ENCODE measurements at places on chromosomes 6 and 20. TPM values are rescaled to one million over a fixed set of nuclear protein-coding genes. Genes with fewer than 3 reads are reported as not detected.

DNA sequence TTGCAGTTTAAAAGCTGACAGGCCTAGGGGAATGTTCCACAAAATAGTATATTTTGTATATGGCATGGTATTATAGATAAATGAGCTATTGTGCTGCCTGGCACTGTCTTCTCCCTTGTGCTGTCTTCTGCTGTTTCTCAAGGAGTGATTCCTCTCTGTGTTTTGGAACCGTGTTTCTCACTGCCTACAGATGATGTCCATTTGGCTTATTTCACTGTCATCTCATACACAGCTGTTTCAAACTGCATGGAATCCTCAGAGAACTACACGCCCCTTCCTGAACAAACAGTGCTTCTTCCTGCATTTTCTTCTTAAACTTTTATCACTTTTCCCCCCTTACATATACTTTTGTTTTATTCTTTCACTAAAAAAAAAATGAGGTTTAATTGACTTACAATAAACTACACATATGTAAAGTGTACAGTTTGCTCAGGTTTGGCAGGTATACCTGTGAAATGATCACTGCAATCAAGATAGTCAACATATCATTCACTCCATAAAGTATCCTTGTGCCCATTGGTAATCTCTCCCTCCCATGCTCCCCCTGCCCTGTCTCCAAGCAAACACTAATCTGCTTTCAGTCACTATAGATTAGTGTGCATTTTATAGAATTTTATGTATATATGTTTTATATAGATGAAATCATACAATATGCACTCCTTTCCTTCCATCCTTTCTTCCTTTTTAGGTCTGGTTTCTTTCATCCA is 43.0 kb downstream of the CBFA2T2 start:
- DNase-seq = peak; percentile 36

DNA sequence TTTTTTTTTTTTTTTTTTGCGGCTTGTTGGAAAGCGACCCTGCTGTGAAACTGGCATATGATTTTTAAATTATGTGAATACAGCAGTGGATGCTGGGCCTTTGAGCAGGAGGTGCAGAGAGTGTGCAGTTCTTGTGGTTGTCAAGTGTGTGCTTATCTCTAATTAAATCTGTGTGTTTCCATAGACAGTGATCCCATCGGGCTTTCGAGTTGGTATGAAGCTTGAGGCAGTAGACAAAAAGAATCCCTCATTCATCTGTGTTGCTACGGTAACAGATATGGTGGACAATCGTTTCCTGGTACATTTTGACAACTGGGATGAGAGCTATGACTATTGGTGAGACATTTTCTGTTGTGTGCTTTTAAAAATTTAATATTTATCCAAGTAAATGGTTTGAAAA is 52.4 kb downstream of the L3MBTL3 start:
- DNase-seq = no peak

DNA sequence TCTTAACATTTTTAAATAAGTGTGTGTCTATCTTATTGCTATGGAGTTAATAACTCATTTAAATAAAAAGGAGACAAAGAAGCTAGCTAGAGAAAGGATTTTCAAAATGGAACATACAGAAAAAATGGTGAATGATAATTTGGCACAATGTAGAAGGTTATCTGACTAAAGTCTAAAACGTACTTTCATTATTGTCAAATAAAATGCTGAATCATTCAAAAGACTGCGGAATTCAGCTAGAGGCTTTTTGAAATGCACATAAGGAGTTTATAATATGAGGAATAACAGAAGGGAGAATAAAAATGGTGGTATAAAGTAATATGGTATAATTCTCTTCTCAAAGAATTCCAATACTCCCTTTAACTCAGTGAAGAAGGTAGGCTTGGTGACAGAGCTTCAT is 597.9 kb downstream of the KHDRBS2 start:
- DNase-seq = no peak

- DNase-seq = no peak
Measured at GRCh38 chr20:21183722-21184121, 57.8 kb downstream of the KIZ start.

DNA sequence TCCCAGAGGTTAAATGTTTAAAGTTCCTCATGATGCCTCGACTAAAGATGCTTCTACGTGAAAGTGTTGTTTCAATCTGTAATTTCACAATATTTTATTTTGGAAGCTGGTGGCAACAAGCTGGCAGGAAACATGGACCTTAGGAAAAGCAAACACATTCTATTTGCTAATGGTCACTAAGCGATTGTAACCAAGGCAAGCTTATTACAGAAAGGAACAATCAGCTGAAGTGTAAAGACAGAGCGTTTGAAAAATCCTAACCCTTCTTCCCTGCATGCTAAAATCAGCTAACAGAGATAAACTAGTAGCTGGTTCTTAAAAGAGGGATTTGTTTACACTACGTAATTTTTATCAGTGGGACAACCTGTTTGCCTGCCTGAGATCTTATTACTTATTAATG is 50.0 kb downstream of the IL20RA start:
- no peak for DNase-seq

GRCh38 chr6:130276507-130276906 is 53.8 kb upstream of the SAMD3 start:
- DNase-seq = no peak

DNA sequence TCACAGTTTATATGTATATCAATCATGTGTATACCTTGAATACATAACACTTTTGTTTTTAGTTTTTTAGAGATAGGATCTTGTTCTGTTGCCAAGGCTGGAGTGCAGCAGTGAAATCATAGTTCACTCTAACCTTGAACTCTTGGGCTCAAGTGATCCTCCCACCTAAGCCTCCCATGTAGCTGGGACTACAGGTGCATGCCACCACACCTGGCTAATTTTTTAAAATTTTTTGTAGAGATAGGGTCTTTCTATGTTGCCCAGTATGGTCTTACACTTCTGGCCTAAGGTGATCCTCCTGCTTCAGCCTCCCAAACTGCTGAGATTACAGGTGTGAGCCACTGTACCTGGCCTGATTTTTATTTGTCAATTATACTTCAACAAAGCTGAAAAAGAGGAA is 69.9 kb downstream of the SYCP2L start:
- DNase-seq = no peak

DNA sequence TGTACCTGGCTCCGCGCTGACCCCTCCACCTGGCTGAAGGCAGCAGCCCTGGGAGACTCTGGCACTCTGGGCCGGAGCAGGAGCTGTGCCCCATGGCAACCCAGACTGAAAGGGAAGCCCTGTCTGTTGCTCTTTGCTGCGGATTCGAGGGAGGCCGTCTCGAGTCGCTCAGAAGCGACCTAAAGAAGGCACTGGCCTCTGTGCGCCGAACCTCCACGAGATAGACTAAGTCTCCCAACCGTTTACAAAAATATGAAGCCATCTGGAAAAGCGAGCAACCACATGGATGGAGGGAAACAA is 10.5 kb upstream of the TBX18 start:
- no peak for DNase-seq

DNA sequence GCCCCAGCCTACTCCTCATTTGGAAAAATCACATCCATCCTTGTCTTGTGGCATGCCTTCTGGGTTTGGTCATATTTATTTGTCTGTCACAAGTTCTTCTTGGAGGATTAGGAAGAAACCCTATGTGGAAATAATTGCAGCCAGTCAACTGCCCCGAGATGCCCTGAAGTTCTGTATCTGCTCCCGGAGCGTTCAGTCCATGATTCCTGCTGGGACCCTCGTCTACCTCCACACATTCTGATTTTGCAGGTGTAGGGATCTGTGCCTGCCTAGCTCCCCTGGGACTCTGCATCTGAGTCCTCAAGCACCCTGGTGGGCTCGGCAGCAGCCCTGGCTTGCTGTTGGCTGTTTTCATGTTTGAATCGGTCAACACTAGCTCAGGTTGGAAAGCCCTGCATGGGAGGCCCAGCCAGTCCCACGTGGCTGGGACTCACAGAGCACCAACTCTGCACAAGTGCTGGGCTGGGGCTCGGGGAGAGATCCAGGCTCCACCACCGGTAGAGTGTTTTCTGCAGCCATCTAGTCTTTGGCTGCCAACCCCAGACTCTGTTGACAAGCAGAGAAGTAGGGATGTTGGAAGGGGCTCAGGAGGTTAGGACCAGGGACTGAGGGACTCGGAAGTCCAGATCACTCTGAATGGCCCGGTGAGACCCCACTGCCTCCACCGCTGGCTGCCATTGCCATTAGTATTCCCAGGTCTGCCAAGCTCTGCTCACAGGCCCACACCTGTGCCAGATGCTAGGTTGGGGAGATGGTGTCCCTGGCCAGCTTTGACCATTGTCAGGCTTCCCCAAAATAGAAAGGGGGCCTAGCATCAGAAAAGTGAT is 183.5 kb upstream of the CST7 start:
- no peak for DNase-seq

DNA sequence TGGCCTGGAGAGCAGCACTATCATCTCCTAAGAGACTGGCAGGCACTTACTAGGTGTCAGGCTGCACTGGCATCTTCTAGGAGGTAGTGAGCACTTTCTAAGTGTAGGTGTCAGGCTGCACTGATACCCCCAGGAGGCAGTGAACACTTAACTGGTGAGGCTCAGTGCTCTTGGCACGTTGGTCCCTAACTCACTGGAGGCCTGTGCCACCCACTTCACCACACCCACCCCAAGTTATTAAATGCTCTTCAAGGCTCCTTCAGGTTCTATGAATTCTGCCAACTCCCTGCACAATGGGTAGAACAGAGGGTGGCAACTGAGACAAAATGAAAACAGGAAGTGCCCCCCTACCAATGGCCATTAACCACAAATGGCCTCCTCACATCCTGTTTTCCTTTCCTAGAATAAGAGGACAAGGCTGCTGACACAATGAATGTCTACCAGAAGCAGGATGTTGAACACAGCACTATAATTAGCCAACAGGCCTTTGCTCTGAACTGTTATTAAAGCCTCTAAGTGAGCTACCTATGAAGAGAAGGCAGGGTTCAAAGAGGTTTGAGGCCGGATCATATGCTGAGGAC is 29.4 kb downstream of the NCOA5 start:
- no peak for DNase-seq

DNA sequence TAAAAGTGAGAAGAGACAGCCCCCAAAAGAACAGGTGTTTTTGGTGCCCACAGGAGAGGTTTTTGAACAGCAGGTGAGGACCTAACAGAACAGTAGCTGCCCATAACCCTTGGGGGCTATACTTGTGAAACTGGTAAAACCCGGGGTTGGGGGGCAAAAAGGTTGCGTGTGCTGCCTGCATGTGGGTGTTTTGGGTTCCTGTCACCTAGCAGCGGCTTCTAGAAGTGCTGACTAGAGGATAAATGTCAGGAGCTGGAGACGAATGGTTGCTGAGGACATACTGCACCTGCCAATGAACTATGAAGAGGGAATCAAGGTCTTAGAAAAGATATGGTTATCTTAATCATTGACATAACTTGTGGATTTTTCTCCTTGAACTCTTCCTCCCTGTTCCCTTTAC is 16.0 kb downstream of the TAF11 start:
- no peak for DNase-seq

DNA sequence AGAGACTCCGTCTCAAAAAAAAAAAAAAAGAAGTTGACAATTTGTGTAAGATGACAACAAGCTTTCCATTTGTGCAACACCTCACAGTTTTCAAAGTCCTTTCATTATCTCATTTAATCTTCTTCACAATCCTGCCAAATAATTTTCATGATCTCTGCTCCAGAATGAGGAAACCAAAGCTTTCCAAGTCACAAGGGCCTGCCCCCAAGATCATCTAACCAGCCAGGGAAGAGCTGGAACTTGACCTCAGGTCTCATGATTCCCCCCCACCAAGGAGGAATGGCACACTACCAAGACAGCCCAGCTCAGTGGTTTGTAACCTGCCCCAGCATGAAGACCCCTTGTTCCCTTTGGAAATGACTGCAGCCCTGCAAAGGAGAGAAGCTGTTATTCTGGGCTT is 74.0 kb upstream of the PIM1 start:
- DNase-seq = no peak

DNA sequence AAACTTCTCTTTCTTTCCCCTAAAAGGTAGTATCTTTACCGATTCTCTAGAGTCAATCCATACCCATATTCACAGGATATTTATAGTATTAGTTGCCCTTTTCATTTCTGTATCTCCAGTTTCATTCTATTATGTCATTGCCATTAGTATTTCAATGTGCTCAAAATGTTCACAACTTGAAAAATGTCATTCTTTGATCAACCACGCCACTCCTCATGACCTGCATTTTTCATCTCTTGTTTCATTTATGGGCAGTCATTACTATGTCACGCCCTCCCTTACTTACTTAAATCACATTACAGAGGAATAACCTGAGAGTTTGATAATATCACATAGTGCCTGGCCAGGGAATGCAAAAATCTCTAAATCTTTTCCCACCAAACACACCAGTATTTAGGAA is 427.3 kb upstream of the GJE1 start:
- DNase-seq = no peak

GRCh38 chr20:57650266-57650665 is 30.0 kb upstream of the ZBP1 start:
- no peak for DNase-seq

GRCh38 chr6:55405474-55406235 is 78.4 kb downstream of the GFRAL start:
- no peak for DNase-seq

DNA sequence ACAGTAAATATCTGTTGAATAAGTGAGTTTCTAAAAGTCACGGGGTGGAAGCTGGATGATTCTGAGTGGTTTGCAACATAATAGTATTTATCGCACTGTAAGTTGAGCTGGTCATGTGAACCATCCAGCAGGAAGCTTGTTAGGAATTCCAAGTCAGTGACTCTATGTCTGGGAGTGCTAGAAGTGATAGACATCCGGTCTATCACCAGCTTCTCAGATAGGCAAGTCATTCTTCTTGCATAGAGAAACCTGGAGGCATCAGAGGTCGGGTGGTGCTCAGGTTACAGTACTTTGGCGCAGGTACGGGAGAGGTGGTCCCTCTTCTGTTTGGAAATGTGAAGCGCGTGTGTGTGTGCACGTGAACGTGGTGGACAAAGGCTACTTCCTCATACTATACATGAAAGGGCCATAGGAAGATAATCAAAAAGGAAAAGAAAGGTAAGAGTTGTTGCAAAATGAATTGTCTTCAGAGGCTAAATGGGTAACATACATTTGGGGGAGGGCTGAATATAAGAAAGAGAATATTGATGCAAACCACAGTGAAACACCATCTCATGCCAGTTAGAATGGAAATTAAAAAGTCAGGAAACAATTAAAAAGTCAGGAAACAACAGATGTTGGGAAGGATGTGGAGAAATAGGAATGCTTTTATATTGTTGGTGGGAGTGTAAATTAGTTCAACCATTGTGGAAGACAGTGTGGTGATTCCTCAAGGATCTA is 299.3 kb upstream of the ZFP64 start:
- DNase-seq = no peak

Gene EEF1A1
- 20,185 TPM for polyA plus RNA-seq

Gene SCGN
- polyA plus RNA-seq = 0.18 TPM

Gene LHFPL5
- not detected for polyA plus RNA-seq

Gene KIF25
- polyA plus RNA-seq = 0.99 TPM
